A549 treated with DMSO at 1 μM for 4 hours (cell line): ENCODE measurements at places on chromosomes 5 and 9. TPM values are rescaled to one million over a fixed set of nuclear protein-coding genes. Genes with fewer than 3 reads are reported as not detected.

Gene EIF4E1B
- total RNA-seq: not detected in 5 replicates

Gene DNM1
- total RNA-seq: 81.5 to 103 TPM (median 88.2 TPM) in 5 replicates

Gene CCT5
- total RNA-seq: 543 to 707 TPM (median 560 TPM) in 5 replicates

Gene PHF24
- total RNA-seq: 0.07 to 0.18 TPM (median 0.17 TPM) in 5 replicates

Gene SPINK5
- not detected in 5 replicates for total RNA-seq

Gene GLIPR2
- total RNA-seq: 8.5 to 12.9 TPM (median 10.6 TPM) in 5 replicates

Gene SLC6A18
- not detected in 5 replicates for total RNA-seq

Gene PCDH1
- 1.5 to 2.4 TPM (median 2.1 TPM) in 5 replicates for total RNA-seq

Gene VDAC1
- 371 to 424 TPM (median 412 TPM) in 5 replicates for total RNA-seq

Gene CDH18
- total RNA-seq: not detected in 5 replicates
